Stimulated activated CD4-positive, alpha-beta T cell treated with anti-CD3 and anti-CD28 coated beads, TNF-alpha, amount 100 ng/mL, for 1 hour (primary cell): ENCODE measurements at places on chromosomes 7 and 10.

DNA sequence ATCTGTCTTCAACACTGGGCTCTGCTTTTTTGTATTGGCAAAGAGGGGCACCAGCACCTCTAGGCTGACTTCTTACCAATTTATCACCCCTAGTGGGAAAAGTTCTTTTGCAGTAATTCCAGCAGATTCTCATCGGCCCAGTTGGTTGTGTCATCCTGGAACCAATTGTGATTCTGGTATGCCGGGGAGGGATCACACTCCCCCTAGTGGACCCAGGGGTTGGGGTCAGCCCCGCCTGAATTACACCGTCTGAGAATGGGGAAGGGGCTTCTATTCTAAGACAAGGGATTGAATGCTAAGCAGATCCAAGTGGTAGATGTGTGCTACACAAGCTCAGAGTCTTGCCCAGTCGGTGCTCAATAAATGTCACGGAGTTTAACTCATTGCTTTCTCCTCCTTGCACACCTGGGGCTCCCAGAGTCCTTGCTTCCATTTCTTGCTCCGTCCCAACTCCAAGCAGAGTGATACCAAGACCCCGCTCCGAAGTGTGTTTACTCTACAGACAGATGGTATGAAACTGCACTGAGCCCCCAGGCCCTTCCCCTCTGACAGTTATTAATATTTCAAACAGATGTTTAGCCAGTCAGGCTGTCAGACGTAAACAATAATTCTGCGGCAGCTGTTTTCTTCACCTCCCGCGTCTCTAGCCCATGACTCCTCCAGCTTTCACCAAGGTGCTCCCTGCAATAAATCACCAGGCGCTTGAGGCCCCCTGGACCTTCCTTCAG is 71.9 kb downstream of the C10orf105 start:
- DNase-seq, result no peak

GRCh38 chr10:119595134-119595675 is 1.6 kb downstream of the TIAL1 start:
- DNase-seq, result no peak

DNA sequence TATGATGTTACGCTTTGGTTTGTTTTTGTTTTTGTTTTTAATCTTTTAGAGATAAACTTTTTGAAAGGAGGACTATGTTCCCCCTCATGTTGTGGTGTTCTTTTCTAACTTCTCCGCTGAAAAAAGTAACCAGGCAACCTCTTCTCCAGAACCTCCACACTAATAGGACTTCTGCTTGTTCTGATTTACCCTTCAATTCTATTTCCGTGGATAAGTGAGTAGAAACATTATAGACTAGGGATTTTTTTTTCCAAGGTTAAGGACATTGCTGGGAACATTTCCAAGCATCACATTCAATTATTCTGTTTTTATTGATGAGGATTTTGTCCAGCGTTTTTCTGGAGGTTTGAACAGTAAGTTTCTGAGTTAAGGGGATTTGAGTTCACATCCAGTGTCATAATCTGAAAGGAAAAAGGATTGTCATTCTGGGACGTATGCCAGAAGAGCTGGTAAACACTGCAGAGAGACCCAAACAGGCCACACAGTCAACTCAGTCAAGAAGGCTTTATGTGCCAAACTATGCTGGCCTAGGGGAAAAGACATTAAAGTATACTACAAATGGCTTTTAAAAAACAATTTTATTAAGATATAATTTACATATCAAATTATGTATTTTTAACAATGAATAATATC is 28.3 kb upstream of the RALA start:
- DNase-seq, result no peak

GRCh38 chr10:96706331-96706853 is 13.9 kb downstream of the PIK3AP1 start:
- no peak for DNase-seq

DNA sequence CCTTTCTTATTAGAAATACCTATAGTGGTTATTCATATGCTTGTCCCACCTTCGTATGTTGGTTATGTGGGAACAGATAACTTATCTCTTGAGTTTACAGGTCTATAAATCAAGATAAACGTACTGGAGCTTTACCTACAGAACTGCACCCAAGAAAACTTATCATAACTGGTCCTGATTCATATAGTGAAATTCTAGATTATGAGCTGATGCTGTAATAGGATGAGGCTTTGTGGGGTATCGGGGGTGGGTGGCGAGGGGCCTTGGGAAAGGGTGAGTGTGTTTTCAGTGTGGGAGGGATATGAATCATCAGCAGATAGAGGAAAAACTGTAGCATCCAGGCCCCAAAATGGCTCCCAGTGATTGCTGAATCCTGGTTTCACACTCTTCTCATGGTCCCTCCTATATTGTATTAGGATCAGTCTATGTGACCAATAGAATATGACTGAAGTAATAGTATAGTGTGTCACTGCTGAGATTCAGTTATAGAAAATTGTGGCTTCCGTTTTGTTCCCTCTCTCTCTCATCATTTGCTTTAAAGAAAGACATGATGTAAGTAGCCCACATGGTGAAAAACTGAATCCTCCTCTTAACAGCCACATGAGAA is 706.8 kb upstream of the LRRTM3 start:
- no peak for DNase-seq
